Lower lobe of right lung (tissue), 2 donors: ENCODE measurements at places on chromosomes 5 and 9. TPM values are rescaled to one million over a fixed set of nuclear protein-coding genes. Genes with fewer than 3 reads are reported as not detected.

Gene LHX3
- total RNA-seq = not detected

Gene CCDC192
- total RNA-seq = not detected

DNA sequence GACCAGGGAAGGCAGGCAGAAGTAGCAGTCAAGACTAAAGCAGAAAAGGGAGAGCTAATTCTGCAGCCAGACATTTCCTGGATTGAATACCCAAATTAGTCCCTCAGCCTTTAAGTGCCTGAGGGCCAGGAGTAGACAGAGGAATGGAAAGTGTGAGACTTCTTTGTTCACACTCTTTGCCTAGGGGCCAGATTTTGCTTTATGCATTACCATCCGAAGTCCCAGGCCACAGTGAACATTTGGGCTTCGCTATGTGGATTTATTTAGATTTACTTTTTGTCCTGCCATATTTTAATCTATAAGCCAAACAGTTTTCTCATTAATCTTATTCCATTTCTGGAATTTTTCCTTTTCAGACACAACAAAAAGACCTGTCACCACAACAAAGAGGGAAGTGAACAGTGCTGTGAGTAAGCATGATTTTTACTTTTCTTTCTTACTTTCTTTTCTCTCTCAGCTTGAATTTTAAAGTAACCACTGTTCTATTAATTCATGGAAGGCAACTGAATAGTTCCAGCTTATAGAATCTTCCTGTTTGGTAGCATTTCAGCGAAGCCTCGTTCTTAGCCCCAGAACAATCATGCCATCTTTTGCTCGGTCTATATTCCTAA lies 52.6 kb downstream of the PDCD1LG2 start:
- no peak for DNase-seq

DNA sequence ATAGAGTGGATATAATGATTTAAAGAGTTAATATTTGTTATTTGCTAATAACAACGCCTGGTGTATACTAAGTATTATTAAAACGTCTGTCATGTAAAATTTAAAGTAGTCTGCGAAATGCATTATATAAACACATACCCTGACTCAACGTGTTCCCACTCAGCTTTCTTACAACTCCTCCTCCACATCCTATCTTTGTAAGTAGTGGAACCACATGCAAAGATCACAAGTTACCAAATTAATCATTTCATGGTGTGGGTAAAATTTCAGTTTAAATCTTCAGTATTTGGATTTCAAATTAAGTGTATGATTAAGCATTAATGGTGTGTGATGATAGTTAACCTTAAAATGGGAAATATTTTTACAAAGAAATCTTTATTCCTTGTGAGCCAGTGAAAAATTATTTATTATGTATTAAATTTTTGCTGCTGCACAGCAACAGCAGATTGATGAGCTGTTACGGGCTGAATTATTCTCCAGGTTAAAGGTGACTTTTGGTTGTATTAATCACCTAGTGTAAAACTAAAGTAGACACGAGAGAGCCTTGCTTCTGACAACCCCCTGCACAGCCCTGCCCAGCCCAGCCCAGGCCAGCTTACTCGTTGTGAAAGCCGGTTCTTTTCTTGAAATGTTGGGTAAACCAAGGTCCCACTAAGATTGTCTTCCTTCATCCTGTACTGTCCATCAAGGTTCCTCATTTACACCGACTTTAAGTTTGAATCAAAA lies 373.5 kb downstream of the DTWD2 start:
- no peak for DNase-seq

DNA sequence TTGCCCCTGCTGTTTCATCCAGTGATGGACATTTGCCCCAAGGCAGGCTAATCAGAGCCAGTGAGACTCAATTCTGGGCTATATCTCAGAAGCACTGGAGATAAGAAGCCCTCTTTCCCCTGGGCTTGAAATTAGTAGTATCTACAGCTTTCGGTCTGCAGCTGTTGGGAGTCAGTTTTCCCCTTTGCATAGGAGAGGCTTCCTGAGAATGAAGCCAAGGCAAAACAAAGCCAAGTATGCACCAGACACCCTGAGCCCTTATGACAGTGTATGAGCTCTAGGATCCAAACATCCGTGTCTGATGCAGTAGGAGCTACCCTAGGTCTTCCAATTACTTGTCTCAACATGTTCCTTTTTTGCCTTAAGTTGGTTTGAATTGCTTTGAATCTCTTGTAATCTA lies 79.2 kb upstream of the PANK3 start:
- no peak for DNase-seq

GRCh38 chr9:136648751-136649150 lies 14.0 kb upstream of the EGFL7 start:
- DNase-seq = peak; percentile 73

DNA sequence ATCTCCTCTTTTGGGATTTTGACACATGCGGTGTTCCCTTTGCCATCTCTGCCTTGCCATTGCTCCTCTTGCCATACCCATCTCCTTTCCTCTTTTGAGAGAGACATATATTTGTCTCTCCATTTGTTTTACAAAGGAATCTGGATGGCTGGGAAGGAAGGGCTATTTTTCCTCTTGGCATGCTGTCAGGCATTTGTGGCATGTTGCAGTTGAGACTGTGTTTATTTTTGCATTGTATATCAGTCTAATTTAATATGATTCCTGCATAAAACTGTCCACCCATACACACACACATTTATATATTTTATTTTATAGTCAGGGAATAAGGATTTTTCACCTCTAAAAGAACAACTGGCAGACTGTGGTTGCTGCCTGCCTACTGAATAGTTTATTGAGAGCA lies 1105.8 kb upstream of the SEMA6A start:
- DNase-seq = no peak

DNA sequence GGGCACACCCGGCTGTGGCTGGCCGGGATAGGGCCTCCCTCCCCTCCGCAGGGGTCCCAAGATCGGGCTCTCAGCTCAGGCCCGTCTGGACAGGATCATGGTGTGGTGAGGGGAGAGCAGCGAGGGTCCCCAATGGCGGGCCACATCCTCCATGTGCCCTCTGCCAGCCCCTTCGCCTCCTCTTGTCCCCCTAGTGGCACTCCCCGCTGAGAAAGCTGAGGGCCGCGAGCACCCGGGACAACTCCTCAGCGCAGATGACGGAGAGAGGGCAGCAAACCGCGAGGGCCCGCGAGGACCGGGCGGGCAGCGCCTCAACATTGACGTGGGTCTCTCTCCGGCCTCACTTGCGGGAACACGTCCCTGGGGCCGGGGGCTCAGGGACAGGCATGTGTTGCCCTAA lies 24.6 kb downstream of the NKD2 start:
- peak; percentile 32 for DNase-seq

DNA sequence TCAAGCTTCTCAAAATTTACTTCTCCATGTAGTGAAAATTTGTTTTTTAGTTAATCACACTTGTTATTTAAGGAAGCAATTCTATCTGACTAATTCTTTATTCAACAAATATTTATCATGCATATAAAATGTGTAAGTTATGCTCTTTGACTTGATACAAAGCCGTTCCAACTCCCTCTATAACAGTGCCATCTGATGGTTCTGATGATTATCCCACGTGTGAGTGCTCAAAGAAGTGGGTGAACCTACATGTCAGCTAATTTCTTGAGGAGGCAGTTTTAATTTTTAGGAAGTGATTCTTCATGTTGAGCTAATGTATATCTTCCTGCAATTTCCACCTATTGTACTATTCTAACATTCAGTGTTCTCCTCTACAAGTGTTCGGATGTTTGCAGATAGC lies 88.8 kb upstream of the BRINP1 start:
- DNase-seq = no peak

DNA sequence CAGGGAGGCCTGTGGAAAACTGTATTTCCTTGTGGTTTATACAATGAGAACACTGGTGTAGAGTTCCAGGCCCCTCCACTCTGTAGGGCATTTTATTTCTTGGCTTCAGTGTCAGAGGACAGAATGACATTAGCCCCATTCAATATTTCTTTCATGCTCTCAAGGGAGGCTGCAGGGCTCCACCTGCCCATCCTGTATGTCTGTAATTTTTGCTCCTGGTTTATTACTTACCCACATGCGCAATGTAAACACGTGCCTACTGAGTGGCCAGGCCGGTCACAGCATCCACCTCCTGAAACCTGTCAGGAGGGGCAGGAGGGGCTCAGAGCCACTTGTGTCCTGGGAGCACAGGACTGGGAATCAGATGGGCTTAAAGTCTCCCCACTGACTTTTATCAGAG lies 82.4 kb downstream of the GADD45G start:
- no peak for DNase-seq

DNA sequence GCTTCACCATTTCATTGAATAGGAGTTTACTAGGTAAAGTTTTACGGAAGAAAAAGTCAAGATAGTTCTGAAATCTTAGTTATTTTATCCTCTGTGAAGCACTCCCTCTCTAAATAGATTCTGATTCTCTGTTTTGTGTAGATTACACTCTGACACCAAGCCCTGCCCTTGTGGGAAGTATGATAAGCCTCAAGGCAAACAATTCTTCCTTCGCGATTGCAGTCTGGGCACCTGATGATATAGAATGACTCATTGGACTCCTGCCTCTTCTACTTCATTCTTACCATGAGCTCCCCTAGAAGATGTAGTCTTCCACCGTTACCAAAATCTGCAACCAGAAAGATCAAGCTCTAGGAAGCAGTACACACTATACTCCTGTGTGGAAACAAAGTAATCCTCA lies 626.9 kb upstream of the PTGER4 start:
- DNase-seq = no peak

- DNase-seq = no peak
These were observed 120.2 kb upstream of the GRHPR start for GRCh38 chr9:37302277-37302676.

DNA sequence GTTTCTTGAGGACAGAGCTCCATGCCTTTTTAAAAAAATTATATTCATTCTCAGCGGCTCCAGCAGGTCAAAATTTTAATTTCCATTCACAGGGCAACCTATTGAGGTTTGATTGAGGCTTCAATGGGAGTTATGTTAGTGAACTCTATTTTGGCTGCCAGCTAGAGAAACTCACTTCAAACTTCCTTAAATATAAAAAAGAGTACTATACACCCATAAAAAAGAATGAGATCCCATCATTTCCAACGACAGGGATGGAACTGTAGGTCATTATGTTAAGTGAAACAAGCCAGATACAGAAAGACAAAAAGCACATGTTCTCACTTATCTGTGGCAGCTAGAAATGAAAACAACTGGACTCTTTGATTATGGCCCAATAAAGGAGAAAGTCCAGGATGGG lies 176.8 kb upstream of the IL12B start:
- DNase-seq = no peak

DNA sequence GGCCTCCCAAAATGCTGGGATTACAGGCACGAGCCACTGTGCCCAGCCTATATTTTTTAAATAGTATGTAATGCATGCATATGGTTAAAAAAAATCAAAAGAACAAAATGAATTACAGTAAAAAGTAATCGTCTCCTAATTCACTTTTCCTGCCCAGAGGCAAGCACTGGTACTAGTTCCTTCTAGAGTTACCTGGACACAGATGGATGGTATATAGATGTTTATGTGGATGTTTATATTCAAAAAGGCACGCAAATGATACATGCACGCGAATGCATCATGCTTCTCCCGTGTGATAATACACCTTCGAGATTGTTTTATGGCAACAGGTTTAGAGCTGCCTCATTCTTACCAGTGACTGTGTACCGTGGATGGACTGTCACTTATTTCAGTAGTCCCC lies 21.4 kb downstream of the ABL1 start:
- no peak for DNase-seq

DNA sequence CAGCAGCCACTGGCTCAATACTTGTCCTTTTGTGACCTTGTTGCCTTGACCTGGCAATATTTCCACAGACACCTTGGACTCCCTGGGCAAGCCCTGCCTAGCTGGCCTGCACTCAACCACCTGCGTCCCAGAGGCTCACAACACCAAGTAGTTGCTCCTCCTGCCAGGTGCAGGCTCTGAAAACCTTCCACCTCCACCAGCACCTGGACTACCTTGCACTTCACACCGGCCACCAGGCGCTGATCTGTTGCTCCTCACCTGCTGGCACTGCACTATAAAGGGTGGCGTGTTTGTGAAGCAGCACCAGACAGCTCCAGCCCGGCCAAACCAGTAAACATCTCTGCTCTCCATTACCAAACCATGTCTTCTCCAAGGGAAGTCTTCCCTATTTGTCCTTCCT lies 997.7 kb downstream of the PTPRD start:
- peak; percentile 37 for DNase-seq
